Activated CD4-positive, alpha-beta T cell treated with anti-CD3 and anti-CD28 coated beads for 4 hours (primary cell): ENCODE measurements at places on chromosomes 16 and 17.

DNA sequence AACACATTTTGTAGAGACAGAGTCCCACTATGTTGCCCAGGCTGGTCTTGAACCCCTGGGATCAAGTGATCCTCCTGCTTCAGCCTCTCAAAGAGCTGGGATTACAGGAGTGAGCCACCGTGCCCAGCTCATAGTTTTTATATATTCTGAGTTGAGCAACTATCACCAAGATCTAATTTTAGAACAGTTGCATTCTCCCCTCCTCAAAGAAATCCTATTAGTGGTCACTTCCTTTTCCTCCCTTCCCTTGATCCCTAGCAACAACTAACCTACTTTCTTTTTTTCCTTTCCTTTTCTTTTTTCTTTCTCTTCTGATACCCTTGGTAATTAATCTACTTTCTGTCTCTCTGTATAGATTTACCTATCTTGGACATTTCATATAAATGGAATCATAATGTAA, 61.5 kb upstream of the B4GALNT2 start:
- no peak for DNase-seq

- DNase-seq, result peak; percentile 43
Measured at GRCh38 chr17:78716814-78717393, 65.2 kb downstream of the CYTH1 start.

DNA sequence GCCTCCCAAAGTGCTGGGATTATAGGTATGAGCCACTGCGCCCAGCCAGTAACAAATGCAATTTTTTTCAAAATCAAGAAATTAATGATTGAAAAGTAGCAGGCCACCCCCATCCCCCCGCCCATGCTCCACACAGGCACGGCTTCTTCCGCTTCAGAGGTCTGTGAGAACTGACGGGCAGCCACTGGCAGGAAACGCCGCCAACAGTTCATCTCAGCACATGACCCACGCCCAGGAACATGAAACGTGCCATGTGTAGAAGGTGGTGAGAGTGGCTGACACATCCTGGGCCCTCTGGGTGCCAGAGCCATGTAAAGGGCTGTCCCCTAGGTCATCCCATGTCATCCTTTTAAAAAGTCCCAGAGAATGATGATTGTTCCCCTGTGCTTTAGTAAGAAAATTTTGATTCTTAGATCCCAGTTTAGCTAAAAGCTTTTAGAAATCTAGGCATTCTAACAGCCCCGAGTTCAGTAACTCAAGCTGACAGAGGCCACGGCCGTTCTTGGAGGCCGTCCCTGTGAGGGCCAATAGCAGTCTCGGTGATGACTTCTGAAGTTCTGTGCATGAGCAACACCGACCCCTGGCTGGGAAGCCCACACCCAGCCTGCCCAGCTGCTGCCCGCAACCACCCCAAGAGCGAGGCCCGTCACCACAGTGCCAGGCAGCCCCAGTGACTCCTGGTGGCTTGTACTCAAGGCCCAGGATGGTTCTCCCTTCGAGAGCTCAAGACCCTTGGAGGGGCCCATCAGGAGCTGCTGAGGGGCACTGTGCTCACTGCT, 52.1 kb downstream of the KLHDC4 start:
- peak; percentile 57 for DNase-seq

DNA sequence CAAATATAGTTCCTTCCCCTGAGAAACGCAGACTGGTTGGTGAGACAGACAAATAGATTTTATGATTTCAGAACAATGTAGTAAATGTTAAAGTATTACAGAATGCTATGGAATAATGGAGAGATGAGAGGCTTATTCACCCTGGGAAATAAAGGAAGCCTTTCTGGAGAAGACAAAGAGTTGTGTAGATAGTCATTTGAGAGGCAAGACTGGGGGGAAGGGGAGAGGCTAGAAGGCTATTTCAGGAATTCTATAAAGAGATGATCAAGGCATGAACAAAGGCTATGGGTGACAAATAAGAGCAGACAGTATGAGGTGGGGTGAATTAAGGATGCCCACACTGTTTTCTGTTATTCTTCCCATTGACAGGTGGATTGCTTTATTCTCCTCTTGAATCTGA, 211.4 kb downstream of the GRIN2A start:
- DNase-seq, result no peak

DNA sequence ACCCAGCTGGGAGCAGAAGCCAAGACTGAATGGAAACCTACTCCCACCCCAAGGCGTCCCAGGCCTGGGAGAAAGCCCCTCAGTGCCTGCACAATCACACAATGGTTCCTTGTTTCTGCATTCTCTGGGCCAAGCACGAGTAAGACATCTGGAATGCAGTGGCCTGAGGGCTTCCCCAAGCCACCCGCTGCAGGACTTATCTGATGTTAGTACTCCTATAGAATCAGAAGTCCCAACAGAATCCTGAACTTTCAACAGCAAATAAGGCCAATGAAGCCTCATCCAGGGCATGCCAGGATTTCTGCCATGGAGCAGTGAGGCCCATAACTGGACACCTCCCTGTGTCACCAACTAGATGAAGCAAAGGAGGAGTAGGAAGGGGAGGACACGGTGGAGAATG, 28.6 kb downstream of the MYO18A start:
- DNase-seq, result no peak

GRCh38 chr17:16255481-16255921, 38.5 kb downstream of the PIGL start:
- no peak for DNase-seq

GRCh38 chr17:8900626-8901585, 33.4 kb upstream of the PIK3R6 start:
- DNase-seq, result no peak

GRCh38 chr17:76570457-76570856, 15.2 kb downstream of the ST6GALNAC2 start:
- DNase-seq, result no peak

DNA sequence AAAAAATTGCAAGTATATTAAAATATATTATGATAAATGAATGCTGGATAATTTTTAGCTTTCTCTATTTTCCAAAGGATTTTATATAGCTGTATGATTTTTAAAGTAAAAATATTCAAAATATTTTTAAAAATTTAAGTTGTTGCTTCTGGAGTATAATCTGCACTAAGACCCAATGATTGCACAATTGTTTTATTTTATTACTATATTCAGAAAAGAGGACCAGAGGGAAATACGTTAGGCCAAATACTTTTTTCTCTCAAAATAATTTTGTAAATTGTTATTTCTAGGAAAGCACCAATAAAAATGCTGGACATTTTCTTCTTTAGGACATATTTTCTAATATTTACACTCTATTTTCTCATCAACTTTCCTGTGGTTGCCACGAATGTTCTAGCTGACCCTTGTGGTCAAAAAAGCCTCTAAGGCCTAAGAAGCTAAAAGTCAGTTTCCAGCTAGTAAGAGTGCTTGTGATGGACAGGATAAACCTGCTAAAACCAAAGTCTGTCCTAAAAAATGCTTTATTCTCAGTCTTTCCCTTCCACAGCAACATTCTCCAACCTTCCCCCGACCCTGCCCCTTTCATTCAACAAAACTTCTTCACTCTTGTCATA, 31.2 kb downstream of the MMD start:
- no peak for DNase-seq

GRCh38 chr17:8629371-8630226, 926 bp downstream of the MYH10 start:
- peak; percentile 9 for DNase-seq

DNA sequence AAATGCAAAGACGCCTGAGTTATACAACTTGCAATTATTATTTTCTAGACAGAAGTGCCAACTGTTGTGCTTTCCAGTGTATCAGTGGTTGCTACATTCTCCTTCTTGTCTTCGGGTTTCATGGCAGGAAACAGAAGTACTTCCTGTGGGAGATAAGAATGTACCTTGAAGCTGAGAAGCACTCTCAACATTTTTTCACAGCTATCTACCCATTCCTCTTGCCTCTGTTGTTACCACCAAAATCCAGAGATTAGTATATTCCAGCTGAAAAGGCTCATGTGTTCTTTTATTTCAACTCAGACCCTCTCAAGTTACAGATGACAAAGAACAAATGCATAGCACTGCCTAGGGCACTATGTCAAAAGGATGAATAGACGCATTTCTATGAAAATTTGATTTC, 4.8 kb upstream of the ADAT1 start:
- no peak for DNase-seq

DNA sequence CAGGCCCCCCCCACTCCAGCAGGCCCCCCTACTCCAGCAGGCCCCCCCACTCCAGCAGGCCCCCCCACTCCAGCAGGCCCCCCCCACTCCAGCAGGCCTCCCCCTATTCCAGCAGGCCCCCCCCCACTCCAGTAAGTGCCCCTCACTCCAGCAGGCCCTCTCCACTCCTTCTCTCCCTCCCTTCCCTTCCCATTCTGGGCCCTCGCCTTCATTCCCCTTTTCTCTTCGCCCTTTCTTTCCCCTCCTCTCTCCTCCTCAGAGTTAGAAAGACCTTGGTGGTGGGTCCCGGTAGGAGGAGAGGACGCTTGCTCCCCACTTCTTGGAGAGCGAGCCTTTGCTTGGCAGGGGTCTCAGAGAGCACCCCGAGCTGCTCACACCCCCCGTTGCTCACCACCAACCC, 177.0 kb upstream of the TNRC6C start:
- DNase-seq, result no peak

GRCh38 chr17:2602597-2603017, 9.2 kb downstream of the PAFAH1B1 start:
- no peak for DNase-seq

DNA sequence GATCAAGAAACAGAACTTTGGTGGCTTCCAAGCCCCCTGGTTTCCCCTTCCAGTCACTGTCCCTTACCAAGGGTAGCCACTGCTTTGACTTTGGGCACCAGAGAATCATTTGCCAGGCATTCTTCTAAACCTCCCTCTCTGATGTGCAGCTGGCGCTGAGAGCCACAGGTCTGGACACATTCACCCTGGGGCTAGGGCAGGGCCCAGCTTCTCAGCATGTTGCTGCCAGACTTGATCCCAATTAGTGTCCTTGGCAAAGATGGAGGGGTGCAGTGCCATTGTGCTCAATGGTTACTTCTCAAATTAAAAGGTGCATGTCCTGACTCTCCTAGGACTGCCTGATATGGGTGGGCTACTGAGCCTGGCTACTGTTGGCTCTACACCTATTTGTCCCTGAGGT, 7.6 kb upstream of the SLC47A2 start:
- DNase-seq, result no peak

- no peak for DNase-seq
Measured at GRCh38 chr16:11916524-11917285, 949 bp upstream of the GSPT1 start.

GRCh38 chr16:81860287-81861266, 81.5 kb downstream of the PLCG2 start:
- no peak for DNase-seq

GRCh38 chr16:10122546-10122945, 59.7 kb downstream of the GRIN2A start:
- no peak for DNase-seq

DNA sequence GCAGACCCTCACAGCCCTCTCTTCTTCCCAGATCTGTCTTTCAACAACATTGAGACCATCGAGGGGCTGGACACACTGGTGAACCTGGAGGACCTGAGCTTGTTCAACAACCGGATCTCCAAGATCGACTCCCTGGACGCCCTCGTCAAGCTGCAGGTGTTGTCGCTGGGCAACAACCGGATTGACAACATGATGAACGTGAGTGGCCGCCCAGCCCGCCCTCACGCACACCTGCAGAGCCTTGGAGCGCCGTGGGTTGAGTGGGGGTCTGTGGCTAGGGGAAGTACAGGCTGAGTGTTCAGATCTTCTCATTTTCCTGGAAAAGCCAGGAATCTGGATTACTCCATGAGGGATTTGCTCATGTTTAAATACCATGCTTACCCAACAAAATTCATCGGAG, 15.2 kb downstream of the DRC3 start:
- no peak for DNase-seq

- DNase-seq, result no peak
Measured at GRCh38 chr17:1796800-1797199, 32.9 kb downstream of the SMYD4 start.

DNA sequence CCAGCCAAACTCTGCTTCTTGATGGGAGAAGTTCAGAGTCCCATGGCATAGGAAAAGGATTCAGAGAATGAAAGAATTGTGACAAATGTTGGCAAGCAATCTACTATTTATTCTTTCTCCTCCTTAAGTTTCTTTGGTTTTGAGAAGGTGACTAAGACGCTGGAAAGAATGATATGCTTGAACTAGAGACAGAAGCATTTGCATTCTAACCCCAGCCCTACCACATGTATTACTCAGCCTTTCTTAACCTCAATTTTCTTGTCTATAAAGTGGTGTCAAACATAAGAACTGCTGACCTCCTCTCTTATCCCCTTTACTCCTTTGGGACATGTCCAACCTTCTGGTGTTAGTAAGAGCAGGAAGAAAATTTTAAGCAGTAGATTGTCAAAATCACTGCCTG, 124.7 kb downstream of the HS3ST2 start:
- no peak for DNase-seq

DNA sequence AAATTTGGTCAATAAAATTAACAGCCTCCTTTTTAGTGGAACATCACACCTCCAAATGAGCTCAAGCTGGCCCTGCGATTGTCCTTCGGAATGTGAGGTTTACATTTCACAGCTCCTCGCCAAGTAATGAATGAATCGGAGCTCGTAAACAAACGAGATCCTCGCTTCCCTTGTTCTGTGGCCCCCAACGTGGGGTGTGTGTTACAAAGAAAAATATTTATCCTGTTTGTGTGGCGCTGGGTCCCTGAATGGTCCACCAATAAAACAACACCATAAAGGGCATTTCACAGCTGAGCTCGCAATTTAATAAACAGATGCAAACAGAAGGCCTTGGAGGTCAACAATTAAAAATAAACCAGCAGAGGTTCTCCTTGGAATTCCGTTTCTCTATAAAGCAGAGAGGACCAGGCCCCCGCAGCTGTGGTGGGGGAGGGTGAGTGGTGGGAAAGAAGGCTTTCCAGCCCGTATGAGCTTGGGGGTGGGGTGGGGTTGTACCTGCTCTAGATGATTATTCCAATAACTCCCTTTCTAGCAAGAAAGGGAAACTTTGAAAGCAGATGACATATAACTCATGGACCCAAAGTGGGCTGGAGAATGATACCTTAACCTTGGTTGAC, 393.9 kb upstream of the SALL1 start:
- DNase-seq, result no peak

- no peak for DNase-seq
Measured at GRCh38 chr17:9330611-9331271, 244.9 kb downstream of the STX8 start.

GRCh38 chr17:69069226-69069750, 8.6 kb upstream of the ABCA9 start:
- DNase-seq, result no peak

DNA sequence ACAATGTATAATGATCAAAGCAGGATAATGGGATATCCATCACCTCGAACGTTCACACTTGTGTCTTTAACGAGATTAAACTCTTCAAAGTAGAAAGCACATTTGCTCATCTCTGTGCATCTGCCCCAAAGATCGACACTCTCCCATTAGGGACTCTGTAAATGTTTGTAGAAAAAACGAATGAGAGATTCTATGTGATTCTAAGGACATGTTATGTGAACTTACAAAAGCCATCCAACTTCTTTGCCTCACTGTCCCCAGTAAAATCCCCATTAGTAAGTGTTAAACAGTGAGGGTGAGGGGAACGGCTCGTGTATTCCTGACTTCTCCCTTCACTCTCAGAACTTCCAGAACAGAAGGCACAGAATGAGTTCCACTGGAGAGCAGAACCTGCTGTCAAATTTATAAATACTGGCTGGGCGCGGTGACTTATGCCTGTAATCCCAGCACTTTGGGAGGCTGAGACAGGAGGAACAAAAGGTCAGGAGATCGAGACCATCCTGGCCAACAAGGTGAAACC, 134.1 kb downstream of the WSCD1 start:
- no peak for DNase-seq

- DNase-seq, result no peak
Measured at GRCh38 chr16:86492961-86493629, 17.2 kb upstream of the FOXF1 start.
